ENCODE measurements at places on chromosomes 2 and 18.

GRCh38 chr18:50439460-50440015 is 64.7 kb downstream of the SKA1 start:
- no peak overlapping the region for H3K27ac ChIP-seq
- H3K4me1 ChIP-seq = no peaks in the 10 kb centered on the region
- H3K27me3 ChIP-seq = no peaks in the 10 kb centered on the region
- no peaks in the 10 kb centered on the region for H3K36me3 ChIP-seq
- H3K4me3 ChIP-seq = no peak overlapping the region

- H3K4me1 ChIP-seq = no peaks in the 10 kb centered on the region
- H3K27me3 ChIP-seq = peaks cover 6% of the 10 kb centered on the region
- no peak overlapping the region for H3K27ac ChIP-seq
- H3K4me3 ChIP-seq = no peak overlapping the region
- no peak for DNase-seq
These were observed 160.6 kb upstream of the OSR1 start for GRCh38 chr2:19519045-19519444.

GRCh38 chr2:235542733-235543127 is 48.9 kb downstream of the AGAP1 start:
- no peak overlapping the region for H3K4me3 ChIP-seq
- H3K4me1 ChIP-seq = no peaks in the 10 kb centered on the region
- DNase-seq = no peak
- no peak overlapping the region for H3K27ac ChIP-seq
- peaks cover 2% of the 10 kb centered on the region for H3K27me3 ChIP-seq
- H3K36me3 ChIP-seq = no peaks in the 10 kb centered on the region

DNA sequence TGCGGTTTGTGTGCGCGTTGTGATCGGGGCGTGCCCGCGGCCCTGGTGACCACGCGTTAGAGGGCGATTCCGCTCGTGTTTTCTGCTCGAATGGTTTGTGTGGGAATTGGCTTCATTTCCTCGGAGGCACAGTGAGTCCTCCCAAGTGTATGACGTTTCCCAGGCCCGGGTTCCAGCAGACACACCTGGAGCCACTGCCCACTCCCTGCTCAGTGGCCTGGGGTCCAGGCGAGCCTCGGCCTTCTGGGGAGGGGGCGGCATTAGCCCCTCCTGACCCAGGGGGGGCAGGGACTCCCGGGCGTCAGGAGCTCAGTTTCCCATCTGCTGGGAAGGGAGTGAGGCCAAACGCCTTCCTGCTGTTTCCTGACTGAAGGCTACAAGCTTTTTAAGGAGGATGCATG is 92.1 kb downstream of the NFATC1 start:
- H3K27ac ChIP-seq = no peak overlapping the region
- peaks cover 19% of the 10 kb centered on the region for H3K36me3 ChIP-seq
- H3K4me3 ChIP-seq = no peak overlapping the region
- H3K4me1 ChIP-seq = peaks cover 12% of the 10 kb centered on the region
- no peaks in the 10 kb centered on the region for H3K27me3 ChIP-seq
- no peak for DNase-seq

DNA sequence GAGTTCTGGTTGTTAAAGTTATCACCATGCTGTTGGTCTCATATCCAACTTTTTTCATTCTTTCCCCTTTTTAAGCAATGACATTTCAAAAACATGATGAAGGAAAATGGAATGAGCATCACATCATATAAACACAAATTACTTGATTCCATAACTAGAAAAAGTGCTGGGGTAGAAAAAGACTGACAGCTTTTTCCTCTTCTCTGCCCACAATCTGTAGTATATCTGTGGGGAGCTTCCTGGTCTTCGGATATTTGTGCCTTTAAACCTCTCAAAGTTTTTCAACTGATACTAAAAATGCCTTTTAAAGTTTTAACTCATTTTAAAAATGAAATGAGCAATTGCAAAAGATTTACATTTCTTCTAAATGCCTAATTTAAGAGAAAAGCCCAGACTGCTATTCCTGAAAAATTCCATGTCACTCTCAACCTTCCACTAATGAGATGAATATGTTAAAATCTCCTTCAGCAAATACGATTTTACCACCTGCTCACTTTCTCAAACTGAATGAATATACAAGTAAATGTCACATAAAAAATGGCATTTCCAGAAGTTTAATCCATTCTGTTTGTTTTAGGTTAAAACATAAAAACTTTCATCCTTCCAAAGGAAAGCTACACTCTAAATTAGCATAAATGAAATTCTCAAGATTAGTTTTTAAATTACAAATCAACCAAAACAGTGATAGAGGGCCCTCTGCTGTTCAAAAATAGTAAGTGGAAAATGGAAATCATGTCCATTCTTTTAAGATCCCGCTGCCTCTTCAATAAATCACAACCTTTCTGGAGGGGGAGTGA is 2.1 kb downstream of the DNAH7 start:
- no peak overlapping the region for H3K27ac ChIP-seq
- peaks cover 15% of the 10 kb centered on the region for H3K4me1 ChIP-seq
- peak overlapping the region; percentile 15 for H3K4me3 ChIP-seq

- H3K4me1 ChIP-seq = no peaks in the 10 kb centered on the region
- H3K36me3 ChIP-seq = no peaks in the 10 kb centered on the region
- H3K27me3 ChIP-seq = peaks cover 12% of the 10 kb centered on the region
- no peak overlapping the region for H3K27ac ChIP-seq
- H3K4me3 ChIP-seq = no peak overlapping the region
These were observed 265.4 kb downstream of the HRH4 start for GRCh38 chr18:24725644-24726415.

DNA sequence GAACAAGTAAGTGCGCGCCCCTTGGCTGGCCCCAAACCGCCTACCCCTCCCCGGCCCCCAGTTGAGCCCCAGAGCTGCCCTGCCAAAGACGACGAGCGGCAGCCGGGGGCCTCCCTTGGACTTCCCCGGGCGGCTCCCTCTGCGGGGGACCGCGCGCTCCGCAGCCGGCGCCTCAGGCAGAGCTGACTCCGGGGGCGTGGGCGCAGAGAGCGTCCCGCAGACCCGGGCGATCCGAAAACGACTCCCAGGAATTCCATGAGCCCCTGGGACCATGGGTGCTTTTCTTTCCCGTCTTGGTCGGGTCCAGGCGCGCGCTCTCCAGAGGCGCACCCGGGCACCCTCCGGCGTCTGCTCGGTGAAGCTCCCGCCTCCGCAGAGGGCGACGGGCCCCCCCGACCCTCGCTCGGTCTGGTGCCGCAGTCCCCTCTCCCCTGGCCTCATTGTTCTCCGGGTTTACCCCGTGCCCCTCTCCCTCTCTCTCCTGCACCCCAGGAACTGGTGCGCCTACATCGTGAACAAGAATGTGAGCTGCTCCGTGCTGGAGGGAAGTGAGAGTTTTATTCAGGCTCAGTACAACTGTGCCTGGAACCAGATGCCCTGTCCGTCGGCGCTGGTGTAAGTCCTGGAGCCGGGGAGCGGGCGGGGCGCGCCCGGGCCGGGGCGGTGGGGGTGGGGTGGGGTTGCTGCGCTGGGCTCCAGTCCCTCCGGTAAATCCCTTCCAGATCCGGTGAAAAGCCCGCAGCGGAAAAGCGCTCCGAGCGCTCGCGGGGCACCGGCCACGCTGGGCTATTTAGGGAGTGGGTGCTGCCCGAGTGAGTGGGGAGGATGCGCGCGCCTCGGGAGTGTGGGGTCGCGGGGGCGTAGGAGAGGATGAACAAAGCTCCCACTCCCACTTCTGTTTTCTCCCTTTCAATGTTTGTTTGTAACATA is 776 bp downstream of the EMILIN2 start:
- H3K36me3 ChIP-seq = no peaks in the 10 kb centered on the region
- peak; percentile 58 for DNase-seq
- peaks cover 41% of the 10 kb centered on the region for H3K27me3 ChIP-seq
- no peak overlapping the region for H3K27ac ChIP-seq
- H3K4me1 ChIP-seq = peaks cover 27% of the 10 kb centered on the region
